ENCODE measurements at places on chromosomes 7 and 10.

DNA sequence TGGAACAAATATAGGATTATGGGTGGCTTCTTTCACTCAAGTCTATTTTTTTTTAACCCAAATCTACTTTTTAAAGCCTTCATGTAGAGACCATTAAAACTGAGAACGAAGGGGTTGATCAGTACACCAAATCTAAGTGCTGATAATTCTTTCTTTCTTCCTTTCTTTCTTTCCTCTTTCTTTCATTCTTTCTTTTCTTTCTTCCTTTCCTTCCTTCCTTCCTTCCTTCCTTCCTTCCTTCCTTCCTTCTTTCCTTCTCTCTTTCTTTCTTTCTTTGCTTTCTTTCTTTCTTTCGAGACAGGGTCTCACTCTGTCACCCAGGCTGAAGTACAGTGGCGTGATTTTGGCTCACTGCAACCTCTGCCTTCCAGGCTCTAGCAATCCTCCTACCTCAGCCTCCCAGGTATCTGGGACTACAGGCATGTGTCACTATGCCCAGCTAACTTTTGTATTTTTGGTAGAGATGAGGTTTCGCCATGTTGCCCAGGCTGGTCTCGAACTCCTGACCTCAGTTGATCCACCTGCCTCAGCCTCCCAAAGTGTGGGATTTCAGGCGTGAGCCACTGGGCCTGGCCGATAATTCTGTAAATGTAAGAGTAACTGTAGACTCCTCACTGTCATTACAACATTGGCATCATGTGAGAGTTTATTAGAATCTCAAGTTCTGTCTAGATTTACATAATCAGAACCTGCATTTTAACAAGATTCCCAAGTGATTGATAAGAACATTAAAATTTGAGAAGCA lies 236.4 kb downstream of the TFEC start:
- no peak for DNase-seq

DNA sequence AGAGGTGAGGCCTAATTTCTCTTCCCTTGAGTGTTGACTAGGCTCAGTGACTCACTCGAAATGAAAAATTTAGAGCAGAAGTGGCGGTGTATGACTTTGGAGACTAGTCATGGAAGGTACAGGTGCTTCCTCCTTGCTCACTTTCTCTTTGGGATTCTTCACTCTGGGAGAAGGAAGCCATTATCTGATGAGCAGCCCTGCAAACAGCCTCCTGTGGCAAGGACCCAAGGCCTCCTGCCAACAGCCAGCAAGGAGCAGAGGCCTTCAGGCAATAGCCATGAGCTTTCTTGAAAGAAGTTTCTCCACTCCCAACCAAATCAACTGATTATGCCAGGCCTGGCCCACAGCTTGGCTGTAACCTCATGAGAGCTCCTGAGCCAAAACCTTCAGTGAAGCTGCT lies 369.6 kb upstream of the VWC2 start:
- DNase-seq = no peak

DNA sequence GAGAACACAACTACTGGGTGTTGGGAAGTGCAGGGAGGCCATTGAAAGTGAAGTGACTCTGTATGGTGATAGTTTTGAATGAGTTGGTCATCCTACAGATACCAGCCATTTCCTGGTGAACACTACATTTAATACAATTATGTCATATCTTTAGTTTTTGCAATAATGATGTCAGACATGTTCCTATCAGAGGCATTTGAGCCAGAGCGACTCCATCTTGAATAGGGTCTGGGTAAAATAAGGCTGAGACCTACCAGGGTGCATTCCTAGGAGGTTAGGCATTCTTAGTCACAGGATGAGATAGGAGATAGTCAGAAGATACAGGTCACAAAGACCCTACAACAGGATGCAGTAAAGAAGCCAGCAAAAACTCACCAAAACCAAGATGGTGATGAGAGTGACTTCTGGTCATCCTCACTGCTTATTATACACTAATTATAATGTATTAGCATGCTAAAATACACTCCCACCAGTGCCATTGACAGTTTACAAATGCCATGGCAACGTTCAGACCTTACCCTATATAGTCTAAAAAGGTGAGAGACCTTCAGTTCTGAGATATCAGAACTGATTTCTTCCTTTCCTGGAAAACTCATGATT lies 28.2 kb downstream of the ADK start:
- DNase-seq = no peak

DNA sequence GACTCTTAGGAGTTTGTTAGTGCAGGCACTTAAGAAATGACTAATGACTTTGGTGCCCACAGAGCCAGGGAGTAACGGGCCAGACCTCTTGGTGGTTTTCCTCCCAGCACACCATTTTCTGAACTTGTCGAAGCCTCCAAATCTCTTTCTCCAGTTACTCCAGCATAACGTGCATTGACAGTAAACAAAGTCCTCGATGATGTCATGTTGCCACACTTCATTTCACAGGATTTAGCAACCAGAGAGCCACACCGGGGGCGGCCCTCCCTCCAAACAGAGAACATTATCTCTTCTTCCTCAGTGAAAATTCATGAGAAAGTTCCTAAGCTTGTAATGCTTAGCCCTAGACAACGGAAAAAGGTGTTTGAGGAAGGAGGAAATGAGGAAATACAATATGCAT lies 4.0 kb upstream of the SVOPL start:
- DNase-seq = no peak

GRCh38 chr7:711093-711921 lies 15.2 kb upstream of the DNAAF5 start:
- DNase-seq = no peak

GRCh38 chr7:130084037-130084875 lies 13.9 kb downstream of the KLHDC10 start:
- DNase-seq = peak; percentile 30

DNA sequence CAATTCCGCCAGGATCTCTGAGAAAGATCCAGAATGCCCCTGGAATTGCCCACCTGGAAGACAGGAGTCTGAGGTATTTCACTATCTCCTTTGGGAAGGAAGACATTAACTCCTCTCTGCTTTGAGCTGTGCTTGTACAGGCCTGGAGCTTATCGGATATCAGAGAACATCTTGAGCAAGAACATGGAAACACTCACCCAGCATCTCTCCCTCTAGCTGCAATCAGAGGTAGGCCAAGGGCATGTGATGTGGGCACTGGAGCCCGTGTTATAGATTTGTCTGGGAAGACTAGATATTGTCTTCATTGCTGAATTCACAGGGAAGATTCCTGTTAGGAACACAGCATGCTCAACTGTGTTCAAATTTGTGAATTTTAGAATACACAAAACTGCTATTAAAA lies 233.9 kb downstream of the PHF14 start:
- DNase-seq = no peak

GRCh38 chr7:124077546-124077945 lies 44.7 kb upstream of the TMEM229A start:
- DNase-seq = no peak

GRCh38 chr10:93542358-93542791 lies 24.1 kb upstream of the FFAR4 start:
- no peak for DNase-seq

GRCh38 chr7:98571006-98571405 lies 46.1 kb upstream of the NPTX2 start:
- no peak for DNase-seq

Measured in CD4-positive, alpha-beta T cell treated with Interleukin-4 for 1 hour (primary cell).